HFFc6 (cell line): ENCODE measurements at places on chromosomes 7 and 10. TPM values are rescaled to one million over a fixed set of nuclear protein-coding genes. Genes with fewer than 3 reads are reported as not detected.

DNA sequence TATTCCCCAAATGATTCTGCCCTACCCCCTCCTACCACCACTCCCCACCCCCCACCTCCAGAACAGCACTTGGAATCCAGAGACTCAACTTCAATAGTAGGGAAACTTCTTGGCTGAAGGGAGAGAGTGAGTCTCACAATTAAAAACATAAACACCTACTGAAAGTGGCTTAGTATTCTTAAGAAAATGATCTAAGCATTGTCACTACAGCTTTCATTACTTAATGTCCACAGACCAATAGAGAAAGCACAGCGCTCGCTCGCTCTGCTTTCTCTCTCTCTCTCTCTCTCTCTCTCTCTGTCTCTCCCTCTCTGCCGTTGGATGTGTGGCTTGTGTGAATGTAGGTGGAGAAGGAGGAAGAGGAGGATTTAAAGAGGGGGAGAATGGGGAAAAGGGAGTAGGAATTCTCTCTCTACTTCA is 1.5 kb upstream of the SEMA3A start:
- DNase-seq = peak; percentile 53
- H3K4me3 ChIP-seq = peak overlapping the region; percentile 97
- peaks cover 53% of the 10 kb centered on the region for H3K4me1 ChIP-seq

DNA sequence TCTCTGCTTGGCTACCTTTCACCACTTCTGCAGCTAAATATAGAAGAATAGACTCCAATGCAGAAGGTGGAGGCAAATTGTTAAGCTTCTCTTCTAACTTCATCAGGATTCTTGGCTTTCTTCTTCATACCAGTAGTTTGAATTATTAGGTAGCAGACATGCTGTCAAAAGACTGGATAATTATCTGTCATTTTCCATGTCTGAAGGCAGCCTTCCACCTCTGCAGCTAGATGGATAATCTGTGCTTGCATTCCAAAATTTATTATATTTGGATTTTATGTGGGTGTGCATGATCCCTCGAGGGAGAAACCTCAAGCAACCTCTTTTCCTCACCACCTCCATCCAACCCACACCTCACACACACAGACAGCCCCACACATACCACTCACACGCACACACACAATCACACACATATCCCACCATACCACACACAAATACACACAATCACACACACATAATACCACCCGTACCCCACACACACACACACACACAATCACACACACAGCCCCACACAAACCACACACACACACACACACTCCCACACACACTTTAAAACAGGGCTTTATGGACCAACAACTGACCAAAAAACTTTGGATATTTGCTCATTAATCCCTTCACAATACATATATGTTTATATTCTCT is 145.0 kb downstream of the C7orf25 start:
- peaks cover 6% of the 10 kb centered on the region for H3K4me1 ChIP-seq
- no peak overlapping the region for H3K27ac ChIP-seq
- DNase-seq = no peak
- H3K27me3 ChIP-seq = peaks cover 13% of the 10 kb centered on the region

The PTPN20 gene
- total RNA-seq = not detected in 2 replicates

- no peaks in the 10 kb centered on the region for H3K36me3 ChIP-seq
- no peak overlapping the region for H3K27ac ChIP-seq
- peaks cover 34% of the 10 kb centered on the region; the same call in 1 of the 2 replicates for H3K4me1 ChIP-seq
Measured at GRCh38 chr10:123673198-123673597, 7.0 kb downstream of the GPR26 start.

DNA sequence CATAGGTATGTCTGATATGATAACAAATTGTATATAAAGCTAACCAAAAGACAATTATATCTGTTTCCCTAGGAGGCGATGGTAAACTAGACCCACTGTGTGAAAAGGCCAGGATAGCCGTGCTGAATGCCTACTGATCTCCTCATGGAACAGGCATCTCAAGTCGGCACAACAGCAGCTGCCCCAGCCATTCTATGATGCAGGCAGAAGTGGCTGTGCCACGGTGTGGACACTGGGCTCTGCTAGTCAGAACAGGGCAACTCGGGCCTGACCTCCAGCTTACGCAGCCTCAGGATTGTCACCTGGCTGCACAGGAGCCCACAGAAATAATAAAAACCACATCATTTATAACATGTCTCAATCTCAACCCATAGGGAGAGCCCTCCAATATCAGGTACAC is 15.0 kb downstream of the C10orf53 start:
- no peaks in the 10 kb centered on the region for H3K36me3 ChIP-seq
- no peak overlapping the region for H3K27ac ChIP-seq
- peaks cover 9% of the 10 kb centered on the region for H3K4me1 ChIP-seq
- H3K27me3 ChIP-seq = peaks cover 84% of the 10 kb centered on the region
- no peak for DNase-seq

- no peaks in the 10 kb centered on the region for H3K36me3 ChIP-seq
- peaks cover 37% of the 10 kb centered on the region for H3K4me1 ChIP-seq
- no peak overlapping the region for H3K27ac ChIP-seq
Measured at GRCh38 chr7:36284456-36285090, 105.1 kb upstream of the ANLN start.

DNA sequence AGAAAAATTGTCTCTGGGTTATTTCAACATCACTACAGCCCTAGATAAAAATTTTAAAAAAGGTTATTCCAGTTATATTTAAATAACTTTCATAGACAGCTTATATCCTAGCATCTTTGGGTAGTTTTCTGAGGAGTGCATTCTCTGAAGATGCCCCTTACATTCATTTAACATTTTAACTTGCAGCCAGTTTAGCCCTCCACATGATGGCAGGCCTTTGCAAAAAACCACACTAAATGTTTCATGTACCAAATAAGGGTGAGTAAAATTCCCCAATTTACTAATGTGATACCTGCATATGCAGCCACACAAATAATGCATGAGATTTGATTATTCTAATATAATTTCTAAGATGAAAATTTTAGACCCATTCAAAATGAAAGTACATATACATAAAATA is 108.4 kb upstream of the ZWINT start:
- no peak for DNase-seq
- no peaks in the 10 kb centered on the region for H3K4me1 ChIP-seq
- H3K27me3 ChIP-seq = no peaks in the 10 kb centered on the region
- no peak overlapping the region for H3K4me3 ChIP-seq
- no peak overlapping the region for H3K27ac ChIP-seq
- H3K36me3 ChIP-seq = no peaks in the 10 kb centered on the region

GRCh38 chr10:66835400-66835799 is 90.4 kb upstream of the LRRTM3 start:
- H3K4me3 ChIP-seq = no peak overlapping the region
- H3K27ac ChIP-seq = no peak overlapping the region
- H3K27me3 ChIP-seq = no peaks in the 10 kb centered on the region
- no peak for DNase-seq
- H3K36me3 ChIP-seq = no peaks in the 10 kb centered on the region
- peaks cover 41% of the 10 kb centered on the region for H3K4me1 ChIP-seq

DNA sequence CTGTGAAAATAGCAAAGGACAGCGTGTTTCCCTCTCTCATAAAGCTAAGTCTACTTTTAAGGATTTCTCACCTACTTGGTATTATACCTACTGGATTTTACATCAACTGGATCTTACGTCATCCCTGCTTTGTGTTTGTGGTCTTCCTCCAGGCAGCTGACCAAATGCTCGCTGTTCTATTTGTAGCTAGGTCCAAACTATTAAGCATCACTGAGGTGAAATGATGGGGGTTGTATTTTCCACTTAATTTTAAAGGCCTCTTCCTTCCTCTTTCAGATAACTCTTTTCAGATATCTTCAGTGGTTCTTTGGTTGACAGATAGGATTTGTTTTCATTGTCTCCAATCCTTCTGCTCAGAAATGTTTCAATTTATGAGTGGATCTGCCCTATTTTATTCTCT is 169.7 kb downstream of the RNLS start:
- no peaks in the 10 kb centered on the region for H3K4me1 ChIP-seq
- H3K4me3 ChIP-seq = no peak overlapping the region
- DNase-seq = no peak
- no peaks in the 10 kb centered on the region for H3K27me3 ChIP-seq
- H3K27ac ChIP-seq = no peak overlapping the region

The GIMAP4 gene
- not detected in 3 replicates for total RNA-seq

The MLXIPL gene
- total RNA-seq = not detected in 3 replicates

- no peak overlapping the region for H3K27ac ChIP-seq
- peaks cover 7% of the 10 kb centered on the region for H3K4me1 ChIP-seq
- H3K4me3 ChIP-seq = no peak overlapping the region
- H3K27me3 ChIP-seq = peaks cover 18% of the 10 kb centered on the region
- H3K36me3 ChIP-seq = no peaks in the 10 kb centered on the region; the same call in 1 of the 2 replicates
Measured at GRCh38 chr10:122034149-122034756, 45.3 kb downstream of the TACC2 start.

DNA sequence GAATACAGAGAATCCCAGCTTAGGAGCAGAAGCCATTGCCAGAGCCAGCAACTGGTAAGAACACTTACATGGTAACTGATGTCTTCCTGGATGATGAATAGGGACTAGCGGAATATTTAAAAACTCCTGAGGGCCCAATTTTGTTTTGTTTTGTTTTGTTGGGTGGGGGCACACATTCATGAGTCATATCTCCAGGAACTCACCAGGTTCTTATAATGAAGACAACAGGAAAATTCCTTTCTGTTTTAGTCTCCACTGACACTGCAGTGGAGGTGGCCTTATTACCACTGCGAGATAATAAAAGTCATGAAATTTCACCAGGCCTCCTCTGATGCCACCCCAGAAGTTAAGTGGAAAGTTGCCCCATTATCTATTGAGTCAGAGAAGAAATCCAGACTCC is 6.6 kb upstream of the CUZD1 start:
- peak; percentile 62 for DNase-seq
- no peaks in the 10 kb centered on the region; the same call in none of the 2 replicates for H3K27me3 ChIP-seq
- peak overlapping the region; percentile 49 for H3K4me3 ChIP-seq

GRCh38 chr10:72310636-72311035 is 36.9 kb downstream of the DDIT4 start:
- no peak overlapping the region for H3K27ac ChIP-seq
- DNase-seq = no peak
- no peak overlapping the region for H3K4me3 ChIP-seq
- H3K4me1 ChIP-seq = peaks cover 38% of the 10 kb centered on the region
- H3K36me3 ChIP-seq = no peaks in the 10 kb centered on the region

GRCh38 chr7:122135275-122135674 is 8.8 kb downstream of the AASS start:
- DNase-seq = no peak
- H3K27me3 ChIP-seq = no peaks in the 10 kb centered on the region
- no peak overlapping the region for H3K4me3 ChIP-seq

DNA sequence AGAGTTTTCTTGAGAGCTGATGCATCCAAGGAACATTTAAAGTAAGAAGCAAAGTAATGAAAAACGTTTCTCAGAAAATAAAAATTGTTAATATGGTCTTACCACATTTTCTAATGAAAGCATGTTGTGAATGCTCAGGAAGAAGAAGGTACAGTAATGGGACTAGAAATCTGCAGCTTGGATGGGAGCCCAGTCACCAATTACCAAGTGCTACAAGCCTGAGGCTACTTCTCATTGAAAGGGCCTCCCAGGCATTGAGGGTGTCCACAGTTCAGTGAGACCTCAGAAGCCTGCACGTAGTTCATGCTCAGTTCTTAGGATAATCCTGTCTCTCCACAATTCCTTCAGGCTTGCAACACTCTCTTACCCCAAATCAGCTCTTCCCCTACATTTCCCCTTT is 17.6 kb downstream of the PTN start:
- peaks cover 6% of the 10 kb centered on the region; the same call in 1 of the 2 replicates for H3K27me3 ChIP-seq
- DNase-seq = peak; percentile 8
- no peak overlapping the region for H3K27ac ChIP-seq
- H3K4me3 ChIP-seq = no peak overlapping the region
- no peaks in the 10 kb centered on the region; the same call in 1 of the 2 replicates for H3K4me1 ChIP-seq

- H3K36me3 ChIP-seq = no peaks in the 10 kb centered on the region; the same call in 1 of the 2 replicates
- H3K27me3 ChIP-seq = no peaks in the 10 kb centered on the region
- no peaks in the 10 kb centered on the region for H3K4me1 ChIP-seq
- H3K27ac ChIP-seq = no peak overlapping the region
Measured at GRCh38 chr10:123348691-123349572, 194.7 kb downstream of the BUB3 start.

The CRPPA gene
- total RNA-seq = 2.3 to 2.8 TPM (median 2.6 TPM) in 3 replicates

The COL28A1 gene
- 0.05 to 0.14 TPM (median 0.09 TPM) in 3 replicates for total RNA-seq

- H3K4me1 ChIP-seq = peaks cover 50% of the 10 kb centered on the region
- H3K27me3 ChIP-seq = peaks cover 4% of the 10 kb centered on the region
- no peak for DNase-seq
- no peak overlapping the region for H3K4me3 ChIP-seq
Measured at GRCh38 chr7:24851786-24852185, 94.5 kb upstream of the GSDME start.

DNA sequence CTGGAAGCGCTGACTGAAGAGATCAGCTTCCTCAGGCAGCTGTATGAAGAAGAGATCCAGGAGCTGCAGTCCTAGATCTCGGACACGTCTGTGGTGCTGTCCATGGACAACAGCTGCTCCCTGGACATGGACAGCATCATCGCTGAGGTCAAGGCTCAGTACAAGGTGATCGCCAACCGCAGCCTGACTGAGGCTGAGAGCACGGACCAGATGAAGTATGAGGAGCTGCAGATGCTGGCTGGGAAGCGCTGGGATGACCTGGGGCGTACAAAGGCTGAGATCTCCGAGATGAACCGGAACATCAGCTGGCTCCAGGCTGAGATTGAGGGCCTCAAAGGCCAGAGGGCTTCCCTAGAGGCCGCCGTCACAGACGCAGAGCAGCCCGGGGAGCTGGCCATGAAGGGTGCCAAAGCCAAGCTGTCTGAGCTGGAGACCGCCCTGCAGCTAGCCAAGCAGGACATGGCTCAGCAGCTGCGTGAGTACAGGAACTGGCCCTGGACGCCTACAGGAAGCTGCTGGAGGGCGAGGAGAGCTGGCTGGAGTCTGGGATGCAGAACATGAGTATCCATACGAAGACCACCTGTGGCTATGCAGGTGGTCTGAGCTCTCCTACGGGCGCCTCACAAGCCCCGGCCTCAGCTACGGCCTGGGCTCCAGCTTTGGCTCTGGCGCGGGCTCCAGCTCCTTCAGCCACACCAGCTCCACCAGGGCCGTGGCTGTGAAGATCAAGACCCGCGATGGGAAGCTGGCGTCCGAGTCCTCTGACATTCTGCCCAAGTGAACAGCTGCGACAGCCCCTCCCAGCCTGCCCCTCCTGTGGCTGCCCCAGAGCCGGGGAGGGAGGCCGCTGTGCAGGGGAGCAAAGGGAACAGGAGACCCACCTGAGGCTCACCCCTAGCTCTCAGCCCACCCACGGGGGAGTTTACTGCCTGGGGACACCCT is 24.9 kb upstream of the AMPH start:
- no peaks in the 10 kb centered on the region for H3K36me3 ChIP-seq
- peaks cover under 1% of the 10 kb centered on the region; the same call in 1 of the 2 replicates for H3K27me3 ChIP-seq

The ITIH5 gene
- not detected in 3 replicates for total RNA-seq

The MRLN gene
- not detected in 3 replicates for total RNA-seq

DNA sequence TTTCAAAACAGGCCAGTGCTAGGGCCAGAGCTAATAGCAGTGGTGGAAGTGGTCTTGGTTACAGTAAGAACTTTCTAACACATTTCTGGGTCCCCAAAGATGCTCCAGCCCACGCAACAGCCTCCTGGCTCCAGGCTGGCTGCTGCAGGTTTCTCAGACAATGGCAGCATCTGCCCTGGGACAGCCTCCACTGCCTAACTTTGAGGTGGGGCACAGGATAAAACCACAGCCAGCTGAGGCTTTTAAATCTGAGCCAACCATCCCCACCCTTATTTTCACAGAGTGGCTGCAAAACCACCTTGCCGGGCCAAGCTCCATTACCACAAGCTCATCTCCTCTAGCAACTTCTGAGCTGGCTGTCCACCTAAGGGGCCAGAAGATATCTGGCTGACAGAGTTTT is 84.8 kb downstream of the FAM53B start:
- H3K27me3 ChIP-seq = peaks cover 3% of the 10 kb centered on the region
- H3K4me3 ChIP-seq = no peak overlapping the region
- DNase-seq = no peak
- no peak overlapping the region for H3K27ac ChIP-seq
- H3K4me1 ChIP-seq = no peaks in the 10 kb centered on the region
- no peaks in the 10 kb centered on the region for H3K36me3 ChIP-seq

- no peaks in the 10 kb centered on the region; the same call in 1 of the 2 replicates for H3K27me3 ChIP-seq
- H3K36me3 ChIP-seq = no peaks in the 10 kb centered on the region
- H3K4me3 ChIP-seq = no peak overlapping the region
- no peak overlapping the region for H3K27ac ChIP-seq
Measured at GRCh38 chr10:8235253-8236027, 181.0 kb downstream of the GATA3 start.
